Activated CD4-positive, alpha-beta T cell treated with anti-CD3 and anti-CD28 coated beads, Interleukin-2, amount 10 ng/mL, durations not matched to agents 24 days and 14 days (primary cell): ENCODE measurements at places on chromosomes 1 and 21. TPM values are rescaled to one million over a fixed set of nuclear protein-coding genes. Genes with fewer than 3 reads are reported as not detected.

The OR2T33 gene
- not detected in 2 replicates for total RNA-seq

The SYTL1 gene
- total RNA-seq, result 29.7 and 29.8 TPM in 2 replicates

The AGBL4 gene
- not detected in 2 replicates for total RNA-seq

The OR2L13 gene
- total RNA-seq, result not detected in 2 replicates

The SELENBP1 gene
- not detected in 2 replicates for total RNA-seq

The WNT2B gene
- total RNA-seq, result 0.05 TPM in 1 of 2 replicates, not detected in the other

The LIPI gene
- not detected in 2 replicates for total RNA-seq

The UMODL1 gene
- total RNA-seq, result not detected in 2 replicates

The OR2L3 gene
- not detected in 2 replicates for total RNA-seq

The RNF186 gene
- total RNA-seq, result not detected in 2 replicates

The CYP4A22 gene
- total RNA-seq, result not detected in 2 replicates

The HUNK gene
- 0.33 and 0.37 TPM in 2 replicates for total RNA-seq

The PMF1 gene
- 107 and 113 TPM in 2 replicates for total RNA-seq

The CD53 gene
- total RNA-seq, result 185 and 190 TPM in 2 replicates

The LINGO4 gene
- not detected in 2 replicates for total RNA-seq

The SLC1A7 gene
- not detected in 2 replicates for total RNA-seq

The CFHR1 gene
- total RNA-seq, result not detected in 2 replicates

The BCAR3 gene
- total RNA-seq, result 0.45 and 0.61 TPM in 2 replicates
